ENCODE measurements at places on chromosomes 2 and 18. TPM values are rescaled to one million over a fixed set of nuclear protein-coding genes. Genes with fewer than 3 reads are reported as not detected.

CD302 gene
- total RNA-seq = 95.6 TPM

DNA sequence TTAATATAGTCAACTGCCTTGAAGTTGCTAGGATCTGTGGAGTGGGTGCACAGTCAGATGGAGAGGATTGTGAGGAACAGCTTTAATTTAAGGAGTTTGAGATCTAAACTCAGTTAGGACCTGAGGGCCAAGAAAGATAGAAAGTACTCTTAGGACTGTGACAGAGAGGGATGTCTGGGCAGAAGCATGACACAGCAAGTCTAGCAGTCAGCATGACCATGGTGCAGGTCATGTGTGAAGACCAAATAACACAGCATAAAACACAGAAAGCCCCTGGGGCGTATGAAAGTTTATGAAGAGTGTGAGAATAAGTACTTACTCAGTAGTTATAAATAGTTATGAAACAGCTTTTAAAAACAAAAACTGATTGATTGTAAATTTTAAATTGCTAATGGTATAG lies 107.2 kb downstream of the GALNT1 start:
- no peak for DNase-seq

DNA sequence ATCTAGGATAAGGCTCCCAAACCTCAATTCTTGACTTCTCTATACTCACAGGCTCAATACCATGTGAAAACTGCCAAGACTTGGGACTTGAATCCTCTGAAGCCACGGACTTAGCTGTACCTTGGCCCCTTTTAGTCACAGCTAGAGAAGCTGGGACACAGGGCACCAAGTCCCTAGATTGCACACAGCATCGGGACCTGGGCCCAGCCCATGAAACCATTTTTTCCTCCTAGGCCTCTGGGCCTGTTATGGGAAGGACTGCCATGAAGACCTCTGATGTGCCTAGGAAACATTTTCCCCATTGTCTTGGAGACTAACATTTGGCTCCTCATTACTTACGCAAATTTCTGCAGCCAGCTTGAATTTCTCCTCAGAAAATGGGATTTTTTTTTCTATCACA lies 1011.8 kb upstream of the DDX18 start:
- no peak for DNase-seq

DNA sequence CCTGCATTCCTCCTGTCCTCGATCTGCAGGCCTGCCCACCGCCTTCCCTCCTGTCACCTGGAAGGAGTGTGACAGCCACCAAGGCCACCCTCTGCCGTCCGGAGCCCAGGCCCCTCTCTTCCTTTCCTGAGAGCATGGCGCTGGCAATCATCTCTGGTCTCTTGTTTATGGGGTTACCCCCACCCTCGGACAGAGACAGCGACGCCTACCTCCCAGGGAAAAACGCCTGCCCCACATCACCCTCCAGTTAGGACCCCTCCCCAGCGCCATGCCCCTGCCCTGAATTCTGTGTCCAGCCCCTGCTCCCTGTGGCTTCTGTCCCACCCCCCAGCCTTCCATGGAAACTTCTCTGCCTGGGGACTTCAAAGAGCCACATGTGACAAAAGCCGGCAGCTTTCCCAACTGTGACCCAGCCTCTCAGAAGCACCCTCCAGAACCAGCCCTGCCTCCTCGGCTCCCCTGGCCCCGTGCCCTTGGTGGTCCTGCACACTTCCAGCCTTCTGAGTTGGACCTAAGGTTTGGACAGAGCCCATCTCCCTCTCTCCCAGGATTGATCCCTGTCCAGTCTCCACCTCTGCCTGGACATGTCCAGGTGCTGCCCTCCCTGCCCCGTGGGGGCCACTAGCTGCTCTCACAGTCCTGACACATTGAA lies 145.0 kb upstream of the HDAC4 start:
- DNase-seq = peak; percentile 85

DNA sequence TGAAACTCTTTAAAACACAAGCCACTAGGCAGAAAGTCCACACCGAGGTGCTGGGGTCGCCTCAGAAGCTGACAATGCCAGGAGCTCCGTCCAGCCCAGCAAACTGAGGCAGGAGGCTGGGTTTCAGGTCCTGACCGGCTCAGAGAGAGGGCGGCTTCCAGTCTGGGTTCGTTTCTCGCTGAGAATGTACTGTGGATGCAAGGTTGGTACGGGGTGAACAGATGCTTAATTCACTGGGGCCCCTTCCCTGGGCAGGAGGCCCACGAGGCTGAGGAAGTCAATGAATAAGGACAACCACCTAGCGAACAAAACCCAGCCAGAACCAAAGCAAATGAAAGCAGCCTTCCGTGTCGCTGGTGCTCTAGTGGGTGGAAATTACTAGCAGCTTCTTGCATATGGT lies 142.0 kb downstream of the RTP5 start:
- DNase-seq = peak; percentile 60

DNA sequence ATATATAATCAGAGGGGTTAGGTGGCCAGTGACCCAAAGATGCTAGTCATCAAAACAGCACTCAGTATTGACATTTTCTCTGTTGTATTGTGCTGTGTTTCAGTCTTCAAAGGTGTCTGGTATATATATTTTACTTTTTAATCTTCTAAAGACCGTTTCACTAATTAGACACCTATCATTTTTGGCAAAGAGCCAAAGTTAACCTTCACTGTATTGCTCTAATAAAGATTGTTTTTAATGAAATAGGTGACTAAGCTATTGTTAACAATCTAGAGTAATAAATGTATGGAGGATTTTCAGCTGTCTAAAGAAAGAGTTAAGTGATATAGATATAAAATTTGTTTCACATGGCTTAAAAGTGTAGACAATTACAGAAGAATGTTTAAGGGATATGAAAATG lies 264.0 kb downstream of the CNTNAP5 start:
- no peak for DNase-seq

DNA sequence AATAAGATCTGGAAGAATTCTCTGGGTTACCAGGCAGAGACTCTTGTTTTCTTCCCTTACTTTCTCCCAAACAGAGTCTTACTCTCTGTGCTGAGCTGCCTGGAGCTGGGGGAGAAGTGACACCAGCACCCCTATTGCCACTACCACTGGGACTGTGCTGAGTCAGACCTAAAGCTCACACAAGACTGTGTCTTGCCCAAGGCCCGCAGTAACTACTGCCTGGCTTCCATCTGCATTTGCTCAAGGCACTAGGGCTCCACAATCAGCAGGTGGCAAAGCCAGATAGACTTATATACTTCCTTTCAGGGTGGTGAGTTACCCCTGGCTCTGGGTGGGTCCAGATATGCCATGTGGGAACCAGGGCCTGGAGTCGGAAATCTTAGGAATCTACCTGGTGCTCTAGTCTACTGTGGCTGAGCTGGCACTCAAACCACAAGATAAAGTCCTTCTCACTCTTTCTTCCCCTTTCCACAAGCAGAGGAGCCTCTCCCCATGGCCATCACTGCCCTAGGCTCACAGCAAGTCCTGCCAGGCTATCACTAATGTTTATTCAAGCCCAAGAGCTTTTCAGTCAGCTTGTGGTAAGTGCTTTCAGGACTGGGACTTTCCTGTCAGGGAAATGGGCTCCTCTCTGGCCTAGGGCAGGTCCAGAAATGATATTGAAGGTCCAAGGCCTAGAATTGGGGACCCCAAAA lies 27.6 kb upstream of the SERPINB2 start:
- DNase-seq = no peak

DNA sequence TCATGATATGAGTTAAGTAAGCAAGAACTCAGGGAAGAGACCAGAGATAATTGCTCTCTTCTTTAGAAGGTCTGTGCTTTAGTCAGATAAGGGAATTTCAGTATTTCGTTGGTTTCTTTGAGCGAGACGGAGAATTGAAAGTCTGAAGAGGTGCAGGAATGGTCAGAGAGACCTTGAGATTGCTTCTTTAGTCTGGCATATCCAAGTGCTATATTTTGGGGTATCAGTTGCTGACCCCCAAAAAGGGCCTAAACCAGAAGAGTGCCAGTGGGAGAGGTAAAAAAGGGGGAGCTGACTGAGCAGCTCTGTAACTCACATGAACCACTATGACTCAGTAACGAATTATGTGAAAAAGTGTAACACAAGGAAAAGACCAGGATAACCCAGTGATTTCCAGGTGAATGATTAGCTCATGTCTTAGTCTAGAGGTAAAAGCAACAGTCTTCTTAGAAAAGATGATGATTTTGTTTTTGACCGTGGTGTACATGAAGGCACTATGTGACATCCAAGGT lies 932.9 kb downstream of the TDRD15 start:
- no peak for DNase-seq

GRCh38 chr2:8677646-8678592 lies 3.9 kb upstream of the ID2 start:
- no peak for DNase-seq

- DNase-seq = no peak
Observed at GRCh38 chr2:39225567-39225966, 18.2 kb downstream of the CDKL4 start.

- no peak for DNase-seq
Observed at GRCh38 chr2:162537651-162538050, 193.7 kb downstream of the GCA start.
